Hindlimb muscle (tissue), 1 donor: ENCODE measurements at places on chromosomes 6 and 20. TPM values are rescaled to one million over a fixed set of nuclear protein-coding genes. Genes with fewer than 3 reads are reported as not detected.

The CPXM1 gene
- 46.8 TPM for polyA plus RNA-seq

The BPIFB1 gene
- polyA plus RNA-seq, result not detected

The OLIG3 gene
- not detected for polyA plus RNA-seq

The ZBP1 gene
- polyA plus RNA-seq, result not detected

The SLC35F1 gene
- 1.3 TPM for polyA plus RNA-seq

The TAP1 gene
- polyA plus RNA-seq, result 8.6 TPM

The C6orf58 gene
- 1.0 TPM for polyA plus RNA-seq

The CST3 gene
- polyA plus RNA-seq, result 118 TPM

The RAE1 gene
- polyA plus RNA-seq, result 27.3 TPM

The FAM229B gene
- polyA plus RNA-seq, result 14.4 TPM

The OPRM1 gene
- polyA plus RNA-seq, result not detected

The DPPA5 gene
- polyA plus RNA-seq, result not detected

The DNAH8 gene
- polyA plus RNA-seq, result 0.49 TPM

The CTAGE9 gene
- polyA plus RNA-seq, result not detected

The RBPJL gene
- not detected for polyA plus RNA-seq

The BANF2 gene
- polyA plus RNA-seq, result not detected

The SLC22A2 gene
- polyA plus RNA-seq, result not detected
